Kidney (tissue), 22 donors: ENCODE measurements at places on chromosomes 3 and 15. TPM values are rescaled to one million over a fixed set of nuclear protein-coding genes. Genes with fewer than 3 reads are reported as not detected.

The DLL4 gene
- 9.4 TPM for total RNA-seq

The PAK6 gene
- total RNA-seq, result 11.9 TPM

The SMCO1 gene
- total RNA-seq, result not detected

The TMEM212 gene
- not detected for total RNA-seq

The ASB14 gene
- total RNA-seq, result not detected

The NDUFB4 gene
- 109 TPM for total RNA-seq

The DENND4A gene
- total RNA-seq, result 35.9 TPM

The ACKR4 gene
- total RNA-seq, result 1.0 TPM

The MESP2 gene
- 0.47 TPM for total RNA-seq

The INSYN1 gene
- 4.2 TPM for total RNA-seq

The TUSC7 gene
- total RNA-seq, result not detected

The ZMYND10 gene
- total RNA-seq, result 14.2 TPM

The PP2D1 gene
- total RNA-seq, result not detected

The TP63 gene
- 1.1 TPM for total RNA-seq

The PLIN1 gene
- 2.1 TPM for total RNA-seq

DNA sequence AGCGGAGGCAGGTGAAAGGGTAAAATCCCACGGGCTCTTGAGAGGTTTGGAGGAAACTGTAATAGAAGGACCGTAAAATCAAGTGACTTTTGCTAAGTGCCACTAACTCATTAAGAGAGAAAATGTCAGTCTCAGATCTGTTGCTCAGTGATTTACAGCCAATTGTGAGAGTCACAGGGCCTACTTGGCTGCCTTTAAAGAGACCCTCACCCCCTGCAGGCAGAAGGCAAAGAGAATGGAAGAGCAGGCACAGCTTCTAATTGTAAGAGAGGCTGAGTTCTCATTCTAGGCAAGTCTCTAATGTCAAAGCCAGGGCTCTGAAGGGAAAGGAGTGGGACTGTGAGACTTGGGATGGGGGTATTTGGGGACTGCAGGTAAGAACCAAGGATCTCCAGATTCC lies 9.3 kb upstream of the SYNM start:
- no peak for DNase-seq

GRCh38 chr3:130969621-130970020 lies 57.0 kb downstream of the ASTE1 start:
- no peak for DNase-seq

DNA sequence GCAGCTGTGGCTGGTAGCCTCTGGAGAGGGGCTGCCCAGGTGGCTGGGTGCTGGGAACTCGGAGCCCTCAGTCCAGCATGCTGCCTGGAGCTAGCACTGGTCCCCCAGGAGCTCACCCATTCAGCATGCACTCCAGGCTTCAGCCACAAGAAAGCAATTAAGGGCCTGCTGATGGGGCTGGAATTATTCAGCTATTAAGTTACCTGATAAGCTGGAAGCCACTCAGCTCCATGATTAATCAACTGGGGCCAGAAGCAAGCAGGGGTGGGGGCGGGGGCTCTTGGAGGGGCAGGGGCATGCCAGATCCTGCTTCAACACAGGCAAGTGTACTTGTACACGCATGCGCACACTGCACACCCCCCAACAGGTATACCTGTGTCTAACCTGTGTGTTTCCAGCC lies 22.1 kb upstream of the TMEM115 start:
- DNase-seq, result peak; percentile 85

DNA sequence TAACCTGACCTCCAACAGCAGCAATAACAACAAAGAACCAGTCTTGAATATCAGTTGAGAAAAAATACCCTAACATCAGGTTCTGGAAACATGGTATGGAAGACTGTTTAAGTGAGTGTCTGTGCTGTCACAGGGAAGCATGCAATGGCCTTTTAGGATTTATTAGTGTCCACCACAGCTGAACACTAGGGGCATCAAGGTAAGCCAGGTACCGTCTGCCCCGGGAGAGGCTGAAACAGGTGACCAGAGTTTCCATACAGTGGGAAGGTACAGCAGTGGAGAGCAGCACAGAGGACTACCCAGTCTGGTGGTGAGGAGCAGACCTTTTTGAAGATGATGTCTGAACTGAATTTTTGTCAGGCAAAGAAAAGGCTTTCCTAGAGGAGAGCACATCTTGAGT lies 18.4 kb downstream of the ZDHHC23 start:
- no peak for DNase-seq

- DNase-seq, result peak; percentile 74
Measured at GRCh38 chr3:50600141-50600753, 11.3 kb downstream of the CISH start.

DNA sequence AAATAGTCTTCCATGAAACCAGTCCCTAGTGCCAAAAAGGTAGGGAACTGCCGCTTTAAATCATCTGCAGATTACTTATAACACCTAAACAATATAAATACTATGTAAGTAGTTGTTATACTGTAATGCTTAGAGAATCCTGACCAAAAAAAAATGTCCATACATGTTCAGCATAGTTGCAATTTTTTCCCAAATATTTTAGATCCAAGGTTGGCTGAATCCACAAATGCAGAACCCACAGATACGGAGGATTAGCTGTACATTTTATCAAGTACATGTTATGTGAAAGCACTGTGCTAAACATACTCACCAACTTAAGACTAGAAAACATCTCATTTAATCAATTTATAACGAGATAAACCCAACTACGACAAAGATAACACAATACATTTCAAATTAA lies 9.3 kb downstream of the MSL2 start:
- no peak for DNase-seq

DNA sequence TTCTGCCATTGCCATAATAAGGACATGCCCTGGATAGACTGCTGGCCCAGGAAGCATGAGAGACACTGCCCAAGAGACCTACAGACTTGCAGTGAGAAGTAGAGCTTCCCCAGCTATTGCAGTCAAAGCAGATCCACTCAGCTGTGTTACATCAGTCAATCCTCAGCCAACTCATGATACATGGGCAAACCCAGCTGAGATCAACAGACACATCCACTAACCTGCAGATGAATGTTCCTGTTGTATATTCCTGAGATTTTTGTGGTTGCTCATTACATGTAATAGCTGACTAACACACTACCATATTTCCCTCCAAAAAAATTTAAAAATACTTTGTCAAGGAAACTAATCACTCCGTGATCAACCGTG lies 68.6 kb downstream of the DCLK3 start:
- no peak for DNase-seq

GRCh38 chr15:73583544-73583943 lies 49.6 kb downstream of the NPTN start:
- no peak for DNase-seq

- DNase-seq, result no peak
Measured at GRCh38 chr3:39473452-39474125, 6.1 kb downstream of the MOBP start.

- DNase-seq, result no peak
Measured at GRCh38 chr15:93024716-93025624, 64.0 kb downstream of the RGMA start.

DNA sequence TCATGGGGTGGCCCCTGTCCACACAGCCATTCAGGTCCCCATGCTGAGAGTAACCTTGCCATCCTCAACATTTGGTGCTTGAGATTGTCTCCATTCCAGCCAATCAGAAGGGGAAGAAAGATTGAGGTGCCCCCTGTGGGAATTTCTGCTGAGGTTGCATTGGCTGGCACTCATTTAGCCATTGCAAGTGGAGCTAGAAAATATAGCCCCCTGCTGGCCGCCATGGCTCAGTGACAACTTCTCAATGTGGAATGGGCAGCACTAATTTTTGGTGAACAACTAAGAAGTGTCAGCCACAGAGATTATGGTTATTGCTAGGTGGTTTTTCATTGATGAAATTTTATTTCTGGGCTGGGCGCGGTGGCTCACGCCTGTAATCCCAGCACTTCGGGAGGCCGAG lies 22.0 kb downstream of the COL6A6 start:
- peak; percentile 47 for DNase-seq

GRCh38 chr3:112848196-112848595 lies 1.5 kb upstream of the CD200R1L start:
- no peak for DNase-seq

DNA sequence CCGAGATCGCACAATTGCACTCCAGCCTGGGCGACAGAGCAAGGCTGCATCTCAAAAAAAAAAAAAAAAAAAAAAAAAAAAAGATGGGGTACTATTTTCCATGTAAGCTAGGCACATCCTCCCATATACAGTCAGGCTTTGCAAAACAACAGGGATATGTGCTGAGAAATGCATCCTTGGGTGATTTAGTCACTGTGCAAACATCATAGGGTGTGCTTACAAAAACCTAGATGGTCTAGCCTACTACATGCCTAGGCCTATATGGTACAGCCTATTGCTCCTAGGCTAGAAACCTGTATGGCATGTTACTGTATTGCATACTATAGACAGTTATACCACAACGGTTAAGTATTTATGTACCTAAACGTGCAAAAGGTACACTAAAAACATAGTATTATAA lies 75.0 kb downstream of the TTBK2 start:
- DNase-seq, result no peak

GRCh38 chr3:187743195-187744141 lies 1.8 kb downstream of the BCL6 start:
- DNase-seq, result peak; percentile 80

- DNase-seq, result no peak
Measured at GRCh38 chr3:14389166-14389606, 13.2 kb upstream of the SLC6A6 start.

DNA sequence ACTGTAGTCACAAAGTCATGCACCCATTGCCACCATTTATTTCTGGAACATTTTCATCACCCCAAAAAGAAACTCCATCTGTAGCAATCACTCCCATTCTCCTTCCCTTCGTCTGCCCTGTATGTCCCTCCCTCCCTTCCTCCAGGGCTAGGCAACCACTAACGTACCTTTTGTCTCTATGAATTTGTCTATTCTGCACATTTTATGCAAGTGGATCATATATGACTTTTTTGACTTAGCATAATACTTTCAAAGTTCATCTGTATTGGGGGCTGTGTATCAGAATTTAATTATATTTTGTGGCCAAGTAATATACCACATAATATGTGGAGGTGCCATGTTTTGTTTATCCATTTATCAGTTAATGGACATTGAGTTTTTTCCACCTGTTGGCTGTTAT lies 201.6 kb downstream of the FEZF2 start:
- DNase-seq, result no peak

GRCh38 chr3:88009066-88009465 lies 49.7 kb downstream of the CGGBP1 start:
- no peak for DNase-seq

DNA sequence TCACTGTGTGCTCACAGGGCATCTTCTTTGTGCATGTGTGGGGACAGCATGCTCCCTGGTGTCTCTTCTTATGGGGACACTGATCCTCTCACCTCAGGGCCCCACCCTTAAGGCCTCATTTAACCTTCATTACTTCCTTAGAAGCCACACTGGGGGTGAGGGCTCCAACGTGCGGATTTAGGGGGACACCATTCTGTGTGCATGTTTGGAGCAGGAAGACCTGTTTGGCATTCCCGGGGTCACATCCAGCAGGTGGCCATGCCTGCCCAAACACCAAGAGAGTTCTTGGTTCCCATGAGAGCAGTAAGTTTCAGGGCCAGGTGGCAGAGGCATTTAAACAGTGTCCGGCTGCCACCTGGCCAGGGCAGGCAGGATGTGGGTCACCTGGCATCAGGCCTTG lies 24.8 kb downstream of the PRR20G start:
- no peak for DNase-seq

- no peak for DNase-seq
Measured at GRCh38 chr15:88725305-88726210, 77.7 kb upstream of the ACAN start.

DNA sequence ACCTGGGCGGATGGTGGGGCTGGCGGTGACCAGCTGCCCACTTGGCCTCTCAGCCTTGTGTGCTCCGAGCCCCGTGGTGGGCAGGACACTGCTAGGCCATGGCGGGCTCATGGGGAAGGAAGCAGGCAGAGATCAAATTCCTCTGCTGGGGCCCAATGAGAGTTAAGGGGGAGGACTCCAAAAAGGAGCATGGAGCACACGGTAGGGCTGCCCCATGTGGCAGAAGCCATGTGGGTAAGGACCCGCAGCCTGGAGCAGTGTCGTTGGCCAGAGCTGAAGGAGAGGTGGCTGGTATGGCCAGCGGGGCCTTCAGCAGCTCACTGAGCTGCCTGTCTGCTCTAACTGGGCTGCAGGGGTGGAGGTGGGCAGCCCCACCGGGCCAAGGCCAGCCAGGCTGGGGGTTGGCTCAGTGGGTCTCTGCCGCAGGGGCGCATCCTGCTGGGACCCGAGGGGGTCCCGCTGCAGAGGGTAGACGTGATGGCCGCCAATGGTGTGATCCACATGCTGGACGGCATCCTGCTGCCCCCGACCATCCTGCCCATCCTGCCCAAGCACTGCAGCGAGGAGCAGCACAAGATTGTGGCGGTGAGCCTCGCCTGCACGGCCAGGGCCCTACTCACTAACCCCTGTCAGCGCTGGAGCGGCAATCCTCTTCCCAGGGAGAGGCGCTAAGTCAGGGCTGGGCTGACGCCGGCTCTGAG lies 11.3 kb downstream of the STAB1 start:
- DNase-seq, result no peak

DNA sequence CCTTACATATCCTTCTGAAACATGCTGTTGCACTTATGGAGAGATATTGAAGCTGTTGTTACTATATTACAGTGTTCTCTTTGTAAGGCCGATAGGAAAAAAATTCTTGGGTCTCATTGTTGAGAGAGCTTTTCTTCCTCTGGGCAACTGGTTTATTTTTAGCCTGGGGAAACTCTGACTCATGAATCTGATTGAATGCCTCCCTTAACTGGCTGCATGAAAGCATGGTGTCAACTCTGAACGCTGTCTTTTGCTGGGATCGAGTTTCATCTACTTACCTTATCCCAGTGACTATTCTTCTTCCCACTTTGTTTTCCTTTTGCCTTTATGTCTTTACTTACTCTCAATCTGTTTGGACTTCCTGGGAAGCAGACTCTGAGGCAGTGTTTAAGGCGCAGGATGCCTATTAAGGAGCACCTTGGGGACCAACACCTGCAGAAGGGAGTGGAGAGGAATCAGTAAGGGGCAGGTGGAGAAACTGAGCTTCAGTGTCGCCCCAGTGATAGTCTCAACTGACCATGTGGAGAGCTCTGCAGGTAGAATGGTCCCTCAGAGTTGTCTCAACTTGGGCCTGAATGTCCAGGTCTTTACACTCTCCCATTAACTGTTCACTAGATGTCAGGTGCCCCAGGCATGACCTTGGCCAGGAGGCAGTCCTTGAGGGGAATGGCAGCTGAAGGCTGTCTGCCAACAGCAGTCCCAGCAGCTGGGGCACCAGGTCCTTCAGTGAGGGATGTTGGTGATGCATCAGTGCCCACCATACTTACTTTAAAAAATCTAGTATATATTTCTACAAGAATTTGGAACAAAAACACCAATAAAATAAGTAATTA lies 88.9 kb upstream of the CCNL1 start:
- DNase-seq, result no peak

DNA sequence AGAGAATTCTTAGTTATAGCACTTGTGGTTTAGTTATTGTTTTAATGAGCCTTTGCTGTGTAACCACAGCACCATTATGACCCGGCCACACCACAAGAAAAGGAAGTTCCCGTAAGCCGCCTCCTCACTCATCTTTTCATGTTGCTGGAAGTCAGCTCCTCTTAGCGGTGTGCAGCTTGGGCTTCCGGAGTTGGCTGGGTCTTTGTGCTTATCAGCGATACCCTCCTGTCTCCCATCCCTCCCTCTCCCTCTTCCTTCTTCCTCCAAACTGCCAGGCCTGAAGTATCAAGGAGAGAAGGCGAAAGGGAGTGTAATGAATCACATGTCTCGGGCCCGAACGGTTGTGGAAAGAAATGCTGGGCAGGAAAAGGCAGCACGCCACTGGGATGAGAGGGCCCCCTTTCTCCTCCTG lies 353.5 kb downstream of the MCTP2 start:
- DNase-seq, result no peak

GRCh38 chr3:38153221-38153620 lies 12.1 kb upstream of the OXSR1 start:
- no peak for DNase-seq
